Stromal cell of bone marrow (primary cell): ENCODE measurements at places on chromosomes 12 and 14.

DNA sequence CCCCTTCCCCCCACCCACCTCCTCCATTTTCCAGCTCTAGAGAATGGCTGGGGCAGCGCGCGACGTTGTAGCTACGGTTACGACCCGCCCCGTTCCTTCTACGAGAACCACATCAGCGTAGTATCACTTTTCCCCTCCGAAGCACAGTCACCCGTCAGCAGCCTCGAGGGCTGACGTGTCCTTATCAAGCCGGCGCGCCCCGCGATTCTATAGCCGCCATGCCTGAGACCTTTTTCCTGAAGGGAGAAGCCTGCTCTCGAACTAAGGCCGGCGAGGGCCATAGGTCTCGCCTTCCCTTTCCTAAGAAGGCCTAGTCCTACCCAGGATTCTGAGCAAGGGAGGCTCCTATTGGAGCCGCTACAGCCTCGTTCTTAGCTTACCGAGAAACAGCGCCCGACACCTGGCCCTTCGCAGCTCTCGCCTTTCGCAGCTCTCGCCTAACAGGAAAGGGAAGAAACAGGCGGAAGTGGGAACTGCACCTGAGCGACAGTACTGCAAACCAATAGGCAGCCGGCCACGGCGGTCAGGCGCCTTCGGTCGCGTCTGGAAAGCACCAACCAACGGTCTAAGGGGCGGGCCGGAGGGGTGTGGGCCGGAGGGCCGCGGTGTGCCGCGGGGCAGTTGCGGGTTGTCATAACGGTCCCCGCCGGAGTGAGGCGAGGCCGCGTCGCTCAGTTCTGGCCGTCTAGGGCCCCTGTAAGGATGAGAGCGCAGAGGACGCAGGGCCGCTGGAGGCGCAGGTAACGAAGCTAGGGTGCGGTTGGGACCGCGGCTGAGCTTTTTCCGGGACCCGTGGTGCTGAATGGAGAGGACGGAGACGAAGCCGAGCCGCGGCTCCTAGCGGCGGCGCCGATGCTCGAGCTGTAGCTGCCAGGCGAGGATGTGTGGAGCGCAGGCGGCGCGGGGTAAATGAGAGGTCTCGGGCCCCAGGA is at the start of the genes MGAT2 and RPL36AL:
Gene MGAT2, plus strand, starts transcription at position 618 of the 932 bp plus-strand sequence. CDS start 470 bp downstream, outside the sequence.
Gene RPL36AL, minus strand, starts transcription at position 445 of the 932 bp plus-strand sequence. CDS start 1,522 bp downstream, outside the sequence.
- DNase-seq = peak; percentile 98

GRCh38 chr12:43332977-43333640 is 218.9 kb downstream of the ADAMTS20 start:
- no peak for DNase-seq

- peak; percentile 75 for DNase-seq
Observed at GRCh38 chr14:21467616-21468015, 9.1 kb downstream of the RAB2B start.

- DNase-seq = peak; percentile 5
Observed at GRCh38 chr14:100376751-100377171, 53.6 kb downstream of the SLC25A47 start.

DNA sequence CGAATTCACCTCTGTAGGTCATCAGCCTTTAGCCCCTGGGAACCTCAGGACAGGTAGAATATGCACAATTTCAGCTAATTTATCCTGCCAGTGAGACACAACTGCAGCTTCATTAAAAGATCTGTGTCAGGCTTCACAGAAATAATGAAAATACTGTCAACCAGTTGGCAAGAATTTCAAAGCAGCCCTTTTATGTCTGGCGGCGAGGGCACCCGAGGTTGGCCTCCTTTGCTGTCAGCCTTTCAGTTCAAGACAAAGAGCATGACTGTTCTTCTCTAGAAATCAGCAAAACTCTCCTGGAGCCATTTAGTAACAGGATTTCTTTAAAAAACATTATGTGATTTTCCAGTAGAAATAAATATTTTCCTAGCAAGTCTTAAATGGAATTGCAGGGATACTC is 75.9 kb downstream of the BBS10 start:
- DNase-seq = no peak

GRCh38 chr14:50047274-50047676 is 69.1 kb downstream of the VCPKMT start:
- DNase-seq = no peak

- no peak for DNase-seq
Observed at GRCh38 chr12:68100241-68100640, 59.3 kb downstream of the IFNG start.

DNA sequence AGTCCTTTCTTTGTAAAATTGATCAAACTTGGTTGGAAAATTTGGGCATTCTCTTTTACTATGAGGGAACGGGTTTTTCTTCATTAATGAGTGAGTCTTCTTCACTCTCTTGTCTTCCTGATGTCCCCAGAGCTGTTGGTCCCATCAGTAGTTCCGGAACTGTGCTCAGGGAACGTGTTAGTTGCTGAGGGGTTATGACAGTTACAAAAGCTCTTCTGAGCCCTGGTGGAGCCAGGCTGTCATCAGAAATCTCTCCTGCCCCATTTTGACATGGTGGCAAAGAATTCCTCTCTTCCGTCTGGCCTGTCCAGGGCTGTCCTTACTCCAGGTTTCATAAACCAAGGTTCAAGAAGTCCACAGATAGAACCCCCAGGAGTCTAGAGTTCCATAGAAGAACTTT is 208.5 kb downstream of the SLC41A2 start:
- no peak for DNase-seq

- DNase-seq = no peak
Observed at GRCh38 chr14:92709340-92710000, 39.0 kb downstream of the LGMN start.

DNA sequence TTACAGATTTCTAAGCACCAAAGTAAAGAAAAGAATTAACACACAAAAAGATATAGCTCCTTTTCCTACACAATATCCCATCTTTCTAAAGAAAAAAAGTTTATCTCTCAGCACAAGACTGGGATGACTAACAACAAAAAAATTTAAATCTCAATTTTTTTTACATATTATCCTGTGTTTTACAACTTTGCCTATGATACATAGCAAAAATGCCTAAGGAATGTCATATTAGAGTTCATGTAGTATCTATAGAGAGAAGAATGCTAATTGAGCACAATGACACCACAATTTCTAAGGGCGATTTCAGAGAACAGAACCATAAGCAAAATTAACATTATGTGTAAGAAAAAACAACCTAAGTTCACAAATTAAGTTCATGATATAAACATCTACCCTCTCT is 16.3 kb downstream of the C2CD5 start:
- no peak for DNase-seq

- no peak for DNase-seq
Observed at GRCh38 chr12:42507565-42507964, 82.0 kb downstream of the PRICKLE1 start.

DNA sequence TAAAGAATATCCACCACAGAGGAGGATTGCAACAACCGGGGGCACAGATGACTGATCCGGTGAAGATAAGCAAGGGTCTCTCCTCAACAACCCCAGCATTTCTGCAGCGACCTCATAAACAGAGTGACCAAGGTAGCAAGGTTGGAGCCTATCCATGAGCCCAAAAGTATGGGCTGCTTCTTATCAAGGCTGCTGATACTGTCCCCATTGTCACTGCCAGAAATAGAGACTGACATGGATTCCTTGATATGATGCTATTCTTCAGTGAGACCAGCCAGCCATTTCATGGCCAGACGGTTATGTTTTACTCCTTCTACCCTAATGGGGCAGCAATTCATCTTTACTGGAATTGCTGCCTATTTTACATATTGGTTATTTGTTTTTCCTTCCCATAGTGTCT is 61.9 kb upstream of the ARHGAP5 start:
- no peak for DNase-seq

DNA sequence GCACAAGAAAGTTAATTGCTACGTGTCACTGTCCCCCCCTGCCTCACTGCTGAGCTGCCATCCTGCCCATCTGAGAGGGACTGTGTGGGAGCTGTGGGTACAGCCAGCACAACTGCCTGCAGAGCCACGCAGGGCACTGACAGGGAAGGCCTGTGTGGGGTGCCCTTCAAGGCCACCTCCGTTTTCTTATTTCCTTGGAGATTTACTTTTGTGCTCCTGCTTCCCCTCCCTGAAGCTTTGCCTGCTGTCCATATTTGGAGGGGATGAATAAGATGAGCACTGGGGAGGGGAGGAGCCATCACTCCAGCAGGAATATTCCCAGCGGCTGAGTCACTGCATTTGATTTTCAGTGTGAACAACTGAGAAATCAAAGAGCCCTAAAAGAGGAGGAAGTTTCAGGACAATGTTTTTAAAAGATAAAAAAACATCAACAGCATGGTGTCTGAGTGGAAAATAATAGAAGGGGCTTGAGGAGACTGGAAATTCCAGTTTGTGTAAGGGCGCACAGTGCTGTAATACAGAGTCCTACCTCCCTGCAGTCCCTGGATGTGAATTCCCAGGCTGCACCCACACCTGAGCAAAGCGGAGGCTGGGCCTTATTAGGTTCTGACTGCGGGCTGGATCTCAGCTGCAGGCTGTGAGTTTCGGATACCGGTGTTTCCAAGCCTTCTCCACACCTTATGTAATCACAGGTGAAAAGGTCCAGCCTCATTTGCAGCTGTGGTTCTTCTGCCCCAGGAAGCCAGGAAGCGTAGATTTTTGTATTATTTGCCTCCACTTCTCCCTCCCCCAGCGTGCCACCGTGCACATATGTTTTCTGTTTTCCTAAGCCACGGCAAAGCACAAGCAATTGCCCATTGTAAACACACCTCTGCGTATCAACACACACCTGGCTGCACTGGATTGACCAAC is 192.6 kb upstream of the BCL2L14 start:
- DNase-seq = peak; percentile 69

GRCh38 chr14:96029089-96029645 is 10.0 kb upstream of the C14orf132 start:
- no peak for DNase-seq

DNA sequence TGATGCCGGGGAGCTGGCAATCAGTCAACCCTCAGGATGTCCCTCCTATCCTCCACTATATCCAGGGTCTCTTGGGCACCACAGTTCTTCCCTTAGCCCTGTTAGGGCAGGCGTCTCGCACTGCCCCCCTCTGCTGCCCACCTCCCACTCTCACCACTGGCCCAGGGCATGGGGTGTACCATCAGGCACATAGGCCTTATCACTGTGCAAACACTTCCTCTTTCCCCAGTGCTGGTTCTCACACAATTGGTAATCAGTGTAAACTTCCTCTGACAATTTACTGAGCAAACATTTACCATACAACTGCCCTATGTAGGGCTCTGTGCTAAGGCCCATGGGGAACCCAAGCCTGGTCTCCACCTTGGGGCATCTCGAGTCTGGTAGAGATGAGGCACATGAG is 20.1 kb upstream of the TMED10 start:
- DNase-seq = no peak

DNA sequence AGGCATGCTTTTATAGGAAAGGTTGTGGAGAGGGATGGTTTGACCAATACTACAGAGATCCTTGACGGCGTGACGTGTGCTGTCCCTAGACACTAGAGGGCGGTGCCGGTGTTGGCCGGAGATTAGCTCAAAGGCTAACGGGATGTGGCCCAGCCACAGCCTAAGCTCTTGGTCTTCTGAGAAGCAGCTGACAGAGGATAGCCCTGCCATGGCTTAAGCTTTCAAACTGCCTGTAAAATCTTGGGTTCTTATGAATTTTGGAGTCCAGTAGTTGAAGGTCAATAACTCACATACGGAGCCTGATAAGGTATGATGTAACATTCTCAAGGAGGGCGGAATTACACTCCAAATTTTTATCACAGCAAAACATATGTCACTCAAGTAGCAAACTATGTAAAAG is 515.7 kb upstream of the ATXN7L3B start:
- peak; percentile 8 for DNase-seq

- DNase-seq = no peak
Observed at GRCh38 chr14:105852378-105853088, 326.1 kb downstream of the TMEM121 start.

DNA sequence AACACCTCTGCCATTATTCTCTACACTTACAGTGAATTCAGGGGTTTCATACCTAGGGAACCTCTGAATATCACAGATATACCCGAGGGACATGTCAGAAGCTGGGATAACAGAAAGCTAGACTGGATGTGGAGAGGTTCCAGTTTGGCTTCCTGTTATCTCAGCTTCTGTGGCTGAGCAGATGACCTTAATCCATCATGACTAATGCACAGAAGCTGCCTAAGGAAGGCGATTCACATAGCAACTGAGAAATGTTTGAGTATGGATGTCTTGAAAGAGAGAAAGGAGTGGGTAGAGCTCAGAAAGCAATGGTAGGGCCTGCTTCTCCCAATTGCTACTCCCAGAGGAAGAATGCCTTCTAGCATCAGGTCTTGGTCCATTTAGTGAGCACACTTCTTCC is 187.6 kb downstream of the RMST start:
- peak; percentile 6 for DNase-seq

DNA sequence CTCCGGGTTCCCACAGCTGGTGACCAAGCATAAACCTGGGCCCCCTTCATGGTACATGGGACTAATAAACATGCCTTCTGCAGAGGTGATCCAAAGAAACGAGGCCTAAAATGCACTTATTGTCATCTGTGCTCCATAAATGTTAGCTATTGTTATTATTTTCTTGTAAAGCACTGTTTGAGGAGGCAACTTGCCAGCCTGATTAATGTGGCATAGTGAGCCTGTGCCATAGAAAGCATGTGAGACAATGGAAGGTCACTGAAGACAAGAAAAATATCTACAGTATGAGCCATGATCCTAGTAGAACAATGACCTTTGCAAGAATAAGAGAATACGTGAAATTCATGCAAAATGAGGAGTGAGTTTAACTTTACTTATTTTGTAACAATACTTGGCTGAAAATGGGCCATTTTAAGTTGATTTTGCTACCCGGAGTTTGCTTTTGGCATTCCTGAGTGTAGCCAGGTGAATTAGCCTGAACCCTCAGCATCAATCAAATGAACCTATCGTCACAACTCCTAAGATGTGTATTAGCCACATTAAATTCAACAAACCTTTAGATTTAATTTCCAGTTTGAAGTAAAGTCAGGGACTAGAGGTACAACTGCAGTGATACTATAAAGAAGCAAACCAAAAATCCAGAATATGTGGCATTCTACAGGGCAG is 52.2 kb downstream of the CPM start:
- no peak for DNase-seq

- DNase-seq = peak; percentile 8
Observed at GRCh38 chr12:20950248-20950647, 139.7 kb downstream of the SLCO1B3 start.

DNA sequence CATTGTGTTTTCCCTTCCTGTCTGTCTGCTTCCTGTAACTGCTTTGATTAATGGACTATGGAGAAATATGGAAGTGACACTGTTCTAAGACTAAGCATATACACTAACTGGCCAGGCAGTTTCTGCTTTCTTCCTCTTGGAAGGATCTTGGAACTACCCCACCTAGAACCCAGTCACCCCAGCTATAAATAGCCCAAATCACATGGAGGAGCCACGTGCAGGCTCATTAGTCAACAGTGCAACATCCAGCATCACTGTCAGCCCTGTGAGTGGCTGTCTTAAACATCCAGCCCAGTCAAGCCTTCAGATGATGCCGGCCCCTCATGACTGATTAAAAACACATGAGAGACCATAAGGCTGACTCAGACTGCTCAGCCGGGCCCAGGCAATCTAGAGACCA is 39.2 kb downstream of the BCAT1 start:
- DNase-seq = peak; percentile 89

DNA sequence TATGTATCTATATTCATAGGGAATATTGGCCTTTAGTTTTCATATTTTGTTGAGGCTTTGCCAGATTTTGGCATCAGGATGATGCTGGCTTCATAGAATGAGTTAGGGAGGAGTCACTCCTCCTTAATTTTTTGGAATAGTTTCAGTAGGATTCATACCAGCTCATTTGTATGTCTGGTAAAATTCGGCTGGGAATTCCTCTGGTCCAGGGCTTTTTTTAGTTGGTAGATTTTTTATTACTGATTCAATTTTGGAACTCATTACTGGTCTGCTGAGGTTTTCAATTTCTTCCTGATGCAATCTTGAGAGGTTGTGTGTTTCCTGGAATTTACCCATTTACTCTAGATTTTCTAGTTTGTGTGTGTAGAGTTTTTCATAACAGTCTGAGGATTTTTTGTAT is 175.2 kb downstream of the EPS8 start:
- peak; percentile 73 for DNase-seq

GRCh38 chr14:102154821-102155549 is 15.3 kb downstream of the WDR20 start:
- peak; percentile 9 for DNase-seq
